ENCODE measurements at places on chromosomes 1 and 21.

- peak; percentile 43 for DNase-seq
Observed at GRCh38 chr1:232593717-232594502, 36.0 kb downstream of the SIPA1L2 start.

- no peak for DNase-seq
Observed at GRCh38 chr1:91833946-91834345, 52.0 kb downstream of the TGFBR3 start.

GRCh38 chr1:241229711-241230110 lies 127.3 kb downstream of the RGS7 start:
- DNase-seq = no peak

GRCh38 chr1:154713005-154713404 lies 105.0 kb upstream of the ADAR start:
- no peak for DNase-seq

DNA sequence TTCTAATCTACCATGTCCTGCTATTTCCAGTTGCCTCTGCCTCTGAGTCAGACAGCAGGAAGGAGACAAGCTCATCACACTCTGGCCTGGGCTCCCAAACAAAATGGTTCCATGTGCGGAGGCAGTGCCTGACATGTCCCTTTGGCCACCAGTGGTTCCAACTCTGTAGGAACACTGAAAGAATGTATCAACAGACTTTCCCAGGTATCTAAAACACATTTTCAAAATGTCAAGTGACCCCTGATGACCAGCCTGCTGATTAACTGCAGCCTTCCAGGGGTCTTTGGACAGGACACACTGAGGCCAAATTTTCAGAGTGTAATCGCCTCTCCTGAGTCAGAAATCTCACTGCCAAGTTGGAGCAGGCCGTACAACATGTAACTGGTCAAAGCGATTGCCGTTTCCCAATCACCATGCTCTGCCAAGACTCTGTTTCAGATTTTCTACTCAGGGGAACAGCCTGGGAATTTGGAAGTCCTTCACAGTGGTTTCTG lies 172.7 kb downstream of the TPR start:
- no peak for DNase-seq

GRCh38 chr1:100348549-100349144 lies 3.7 kb upstream of the CDC14A start:
- no peak for DNase-seq

GRCh38 chr1:17527036-17527914 lies 12.2 kb upstream of the ARHGEF10L start:
- no peak for DNase-seq

- DNase-seq = no peak
Observed at GRCh38 chr1:1974834-1975233, 28.8 kb downstream of the CFAP74 start.

DNA sequence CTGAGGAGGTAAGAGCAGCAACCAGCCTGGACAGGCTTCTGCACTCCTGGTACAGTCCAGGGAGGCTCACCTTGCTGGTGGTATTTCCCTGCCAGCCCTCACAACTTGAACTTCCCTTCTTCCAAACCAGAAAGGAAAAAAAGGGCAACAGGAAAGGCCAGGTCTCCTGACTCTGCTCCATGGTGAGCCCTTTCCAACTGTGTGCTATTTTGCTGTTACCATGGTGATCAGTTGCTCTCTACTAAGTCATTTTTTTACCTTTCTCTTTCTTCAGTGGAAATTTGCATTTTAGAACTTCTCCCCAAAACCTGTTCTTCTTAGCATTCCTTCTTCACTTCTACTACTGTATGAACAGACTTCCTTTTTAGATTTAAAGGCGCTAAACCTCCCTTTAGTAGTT lies 164.3 kb downstream of the GRIK1 start:
- no peak for DNase-seq

GRCh38 chr1:37052120-37052519 lies 17.8 kb upstream of the GRIK3 start:
- DNase-seq = no peak

GRCh38 chr1:115604508-115604907 lies 37.3 kb upstream of the VANGL1 start:
- DNase-seq = no peak

- DNase-seq = peak; percentile 42
Observed at GRCh38 chr1:183953031-183953430, 84.5 kb downstream of the COLGALT2 start.

DNA sequence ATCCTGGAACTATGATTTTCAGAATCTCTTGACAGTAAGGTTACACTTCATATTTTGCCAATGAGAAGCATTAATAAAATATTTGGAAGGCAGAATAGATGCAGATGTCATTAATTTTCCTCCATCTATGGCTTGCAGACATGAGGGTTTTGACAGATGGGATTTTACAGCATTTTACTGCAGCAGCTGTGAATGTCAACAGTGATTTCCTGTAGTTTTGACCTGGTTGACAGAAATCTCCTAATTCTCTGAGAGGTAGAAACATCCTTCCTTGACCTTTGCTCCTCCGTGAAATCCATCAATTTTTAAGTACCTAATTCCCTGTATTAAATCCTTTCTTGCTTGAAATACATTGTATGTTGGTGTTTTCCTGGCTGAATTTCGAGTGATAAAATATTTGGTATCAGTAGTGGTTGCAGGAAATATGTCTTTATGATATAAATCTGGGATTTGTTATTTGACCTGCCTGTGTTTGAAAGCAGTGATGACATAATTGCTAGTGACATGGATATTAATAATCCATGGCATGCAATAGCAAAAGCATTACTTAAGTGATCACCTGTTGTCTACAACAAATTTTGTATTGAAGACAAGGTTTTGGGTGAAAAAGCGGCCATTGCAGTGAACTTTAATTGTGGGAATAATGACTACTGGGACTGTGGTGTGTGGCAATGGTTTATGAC lies 73.9 kb downstream of the HLX start:
- DNase-seq = peak; percentile 9

- DNase-seq = no peak
Observed at GRCh38 chr1:230212405-230212936, 145.4 kb downstream of the GALNT2 start.

DNA sequence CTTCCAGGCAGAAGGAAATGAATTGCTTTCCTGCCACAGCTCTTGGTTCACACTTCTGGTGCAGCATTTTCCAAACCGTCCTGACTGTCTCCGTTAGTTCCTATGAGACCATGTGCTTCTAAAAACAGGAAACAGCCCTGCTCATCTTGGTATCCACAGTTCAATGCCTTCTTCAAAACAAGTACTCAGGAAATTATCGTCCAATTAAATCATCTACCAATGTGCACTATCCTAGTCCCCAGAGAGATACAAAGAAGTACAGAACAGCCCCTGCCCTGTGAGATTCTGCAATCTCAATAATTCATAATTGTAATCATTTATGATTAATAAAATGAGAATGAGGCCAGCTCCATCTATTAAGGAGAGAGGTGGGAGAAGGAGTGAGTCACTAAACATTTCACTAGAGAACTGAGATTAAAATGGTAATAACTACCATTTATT lies 11.2 kb downstream of the CLEC20A start:
- DNase-seq = no peak

GRCh38 chr1:211331011-211331709 lies 4.5 kb downstream of the TRAF5 start:
- DNase-seq = no peak

DNA sequence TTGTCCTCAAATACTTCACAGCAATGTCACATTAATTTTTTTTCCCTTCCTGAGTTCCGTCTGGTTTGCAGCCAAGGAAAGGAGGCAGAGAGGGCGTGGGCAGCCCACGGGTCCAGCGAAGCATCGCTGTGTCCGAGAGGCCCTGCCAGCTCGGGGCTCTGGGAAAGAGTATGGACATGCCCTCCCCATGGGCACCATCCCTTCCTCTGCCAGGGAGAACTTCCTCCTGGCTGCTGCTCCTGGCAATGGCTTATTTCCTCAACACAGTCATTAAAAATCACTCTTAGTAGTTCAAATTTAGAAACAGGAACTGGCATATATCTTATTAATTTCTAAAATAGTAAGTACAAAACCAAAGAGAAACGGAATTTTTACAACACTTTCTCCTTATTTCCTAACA lies 115.4 kb downstream of the RIPK4 start:
- DNase-seq = no peak

GRCh38 chr1:199574950-199575349 lies 452.6 kb upstream of the NR5A2 start:
- no peak for DNase-seq

DNA sequence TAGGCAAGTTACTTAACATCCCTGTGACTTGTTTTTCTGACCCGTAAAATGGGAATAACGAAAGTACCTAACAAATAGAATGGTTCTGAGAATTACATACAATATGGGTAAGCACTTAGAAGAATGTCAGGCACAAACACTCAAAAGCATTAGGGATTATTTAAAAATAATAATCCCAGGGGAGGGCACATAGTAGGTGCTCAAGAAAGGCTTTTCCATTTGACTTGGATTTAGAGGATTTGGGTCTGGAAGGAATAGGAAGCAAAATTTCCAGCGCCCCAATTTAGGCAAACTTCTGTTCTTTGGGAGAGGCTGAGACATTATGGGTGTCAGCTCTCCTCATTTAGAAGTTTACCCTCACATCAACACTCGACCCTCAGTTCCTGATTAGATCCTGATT lies 115.5 kb downstream of the SYF2 start:
- no peak for DNase-seq

DNA sequence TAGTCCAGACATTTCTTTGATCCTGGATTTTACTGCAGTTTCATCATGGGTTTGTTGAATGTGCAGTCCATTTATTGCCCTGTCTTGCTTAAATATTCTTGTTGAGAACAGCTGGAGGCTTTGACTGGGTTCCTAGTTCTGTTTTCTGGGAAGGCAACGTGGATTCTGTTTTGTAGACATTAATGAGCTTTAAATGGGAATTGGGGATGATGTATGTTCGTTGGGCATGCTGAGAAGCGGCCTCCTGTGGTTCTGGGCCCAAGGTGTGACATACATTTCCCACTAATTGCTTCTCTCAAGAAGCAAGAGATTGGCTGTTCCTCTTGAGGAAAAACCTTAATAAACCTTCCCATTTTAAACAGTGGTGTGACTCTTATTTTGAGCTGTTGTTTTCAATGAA lies 22.9 kb downstream of the INKA2 start:
- no peak for DNase-seq

DNA sequence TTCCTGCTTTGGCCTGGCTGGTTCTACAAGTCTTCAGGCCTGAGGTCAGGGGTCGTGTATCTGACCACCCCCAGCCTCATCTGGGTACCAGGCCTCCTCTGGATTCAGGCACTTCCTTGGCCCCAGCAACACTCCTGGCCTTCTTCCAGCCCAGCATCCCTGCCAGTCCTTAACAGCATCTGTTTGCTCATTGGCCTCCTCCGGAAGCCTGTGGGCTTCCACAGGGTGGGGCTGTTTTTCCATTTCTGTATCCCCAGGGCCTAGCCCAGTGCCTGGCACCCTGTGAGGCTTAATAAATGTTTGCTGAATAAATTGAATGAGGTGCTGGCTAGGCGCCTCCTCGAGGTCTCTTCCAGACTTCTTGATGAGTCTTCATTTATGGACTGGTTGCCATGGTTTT lies 21.5 kb upstream of the GPR37L1 start:
- DNase-seq = peak; percentile 71

- peak; percentile 48 for DNase-seq
Observed at GRCh38 chr1:207032528-207033017, at the start of gene C1orf116. Gene C1orf116 (minus strand): TSS chr1:207032756. CDS start chr1:207027598, 5,158 bp downstream.

GRCh38 chr1:242402956-242403355 lies 121.5 kb downstream of the PLD5 start:
- no peak for DNase-seq

DNA sequence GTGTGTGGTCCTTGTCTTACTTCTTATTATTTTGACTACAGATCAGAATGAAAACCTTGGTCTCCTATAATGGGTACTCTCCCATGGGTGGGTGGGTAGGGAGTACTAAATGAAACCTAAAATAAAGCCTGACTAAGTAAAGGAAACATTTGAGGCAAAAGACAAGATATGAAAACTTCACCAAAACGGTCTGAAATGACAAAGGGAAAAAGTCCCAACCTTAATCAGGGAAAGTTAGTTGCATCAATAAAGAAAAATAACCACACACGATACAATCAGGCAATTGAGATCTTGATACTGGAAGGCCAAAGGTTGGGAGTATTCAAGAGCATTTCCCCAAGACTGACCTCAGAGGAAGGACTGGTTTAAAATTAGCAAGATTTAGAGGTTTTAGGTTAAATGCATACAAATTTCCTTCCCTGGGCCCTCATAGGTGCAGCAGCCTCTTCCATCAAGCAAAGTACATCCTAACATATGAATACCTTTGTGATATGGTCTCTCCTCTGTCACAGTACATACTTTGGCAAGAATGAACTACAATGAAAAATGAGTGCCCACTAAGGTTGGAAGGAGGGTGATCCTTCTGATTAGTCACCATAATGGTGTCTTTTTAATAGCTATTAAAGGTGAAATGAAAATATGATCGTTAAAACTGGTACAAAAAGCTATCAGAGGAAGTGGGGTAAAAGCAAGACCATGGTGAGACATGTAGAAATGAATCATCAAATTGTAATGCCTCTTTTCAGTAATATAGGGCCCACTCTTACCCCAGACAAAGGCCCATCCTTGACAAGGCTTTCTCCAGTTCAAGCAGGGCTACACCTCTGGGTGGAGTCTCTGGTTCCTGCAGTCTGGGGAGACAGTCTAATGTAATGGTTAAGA lies 15.3 kb upstream of the TNFSF4 start:
- DNase-seq = no peak

- peak; percentile 85 for DNase-seq
Observed at GRCh38 chr1:219659684-219660083, 46.8 kb upstream of the ZC3H11B start.

GRCh38 chr1:154751690-154752089 lies 118.4 kb downstream of the KCNN3 start:
- DNase-seq = peak; percentile 70

DNA sequence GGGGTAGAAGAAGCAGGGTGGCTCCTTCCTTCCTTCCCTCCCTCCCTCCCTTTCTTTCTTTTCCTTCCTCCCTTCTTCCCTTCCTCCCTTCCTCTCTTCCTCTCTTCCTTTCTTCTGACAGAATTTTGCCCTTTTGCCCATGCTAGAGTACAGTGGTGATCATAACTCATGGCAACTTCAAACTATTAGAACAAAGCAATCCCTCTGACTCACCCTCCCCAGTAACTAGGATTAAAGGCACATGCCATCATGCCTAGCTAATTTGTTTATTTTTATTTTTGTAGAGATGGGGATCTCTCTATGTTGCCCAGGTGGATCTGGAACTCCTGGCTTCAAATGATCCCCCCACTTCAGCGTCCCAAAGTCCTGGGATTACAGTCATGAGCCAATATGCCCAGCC lies 10.0 kb upstream of the RPE65 start:
- no peak for DNase-seq

Measured in NCI-H2171 treated with DMSO at 0.1 percent for 48 hours (cell line).